ENCODE measurements at places on chromosomes 3 and 15.

GRCh38 chr3:130316169-130316568 is 29.3 kb upstream of the COL6A5 start:
- DNase-seq: no peak

DNA sequence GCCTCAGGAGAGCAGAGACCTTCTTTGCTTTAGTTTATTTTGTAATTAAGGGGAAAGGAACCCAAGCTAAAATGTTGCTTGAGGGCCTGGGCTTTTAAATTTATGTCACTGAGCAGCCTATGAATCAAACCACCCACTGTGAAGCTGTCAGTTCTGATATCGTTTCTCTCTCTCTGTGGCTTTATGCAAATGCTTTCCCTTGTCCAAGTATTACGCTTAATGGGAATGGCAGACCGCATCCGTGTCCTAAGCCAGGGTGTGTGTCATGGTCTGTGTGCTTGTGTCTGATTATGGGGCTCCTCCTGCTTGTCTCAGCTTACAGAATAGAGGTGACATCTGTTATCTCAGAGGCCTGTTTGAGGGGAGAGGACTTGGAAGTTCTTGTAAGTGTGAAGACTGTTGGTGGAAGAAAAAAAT is 82.4 kb downstream of the EBLN2 start:
- no peak for DNase-seq

- peak; percentile 88 for DNase-seq
Observed at GRCh38 chr3:126982471-126983175, at the start of gene PLXNA1. Gene PLXNA1 (plus strand): TSS chr3:126983115. CDS start chr3:126988594, 5,479 bp downstream.

DNA sequence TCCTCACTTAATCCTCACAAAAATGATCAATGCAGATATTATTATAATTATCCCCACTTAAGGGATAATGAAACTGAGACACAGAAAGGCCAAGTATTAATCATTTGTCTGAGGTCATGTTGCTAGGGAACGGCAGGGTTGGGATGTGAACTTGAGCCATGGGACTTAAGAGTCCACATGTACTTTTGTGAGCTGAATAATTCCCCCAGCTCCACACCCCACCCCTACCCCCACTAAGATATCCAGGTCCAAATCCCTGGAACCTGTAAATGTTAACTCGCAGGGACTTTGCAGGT is 290.5 kb upstream of the GADL1 start:
- no peak for DNase-seq

GRCh38 chr3:72427624-72428023 is 420.6 kb downstream of the SHQ1 start:
- DNase-seq: no peak

- no peak for DNase-seq
Observed at GRCh38 chr15:22808240-22808639, 21.8 kb downstream of the NIPA1 start.

DNA sequence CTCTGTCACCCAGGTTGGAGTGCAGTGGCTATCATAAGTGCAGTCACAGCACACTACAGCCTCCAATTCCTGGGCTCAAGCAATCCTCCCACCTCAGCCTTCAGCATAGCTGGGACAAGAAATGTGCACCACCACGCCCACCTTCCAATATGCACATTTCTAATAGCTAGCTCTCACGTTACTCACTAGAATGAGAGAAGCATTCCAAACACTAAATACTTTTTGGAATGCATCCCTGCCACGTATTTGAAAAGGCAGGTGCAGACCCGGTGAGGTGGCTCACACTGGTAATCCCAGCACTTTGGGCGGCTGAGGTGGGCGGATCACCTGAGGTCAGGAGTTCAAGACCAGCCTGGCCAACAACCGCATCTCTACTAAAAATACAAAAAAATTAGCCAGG is 7.6 kb upstream of the TCF12 start:
- DNase-seq: no peak

DNA sequence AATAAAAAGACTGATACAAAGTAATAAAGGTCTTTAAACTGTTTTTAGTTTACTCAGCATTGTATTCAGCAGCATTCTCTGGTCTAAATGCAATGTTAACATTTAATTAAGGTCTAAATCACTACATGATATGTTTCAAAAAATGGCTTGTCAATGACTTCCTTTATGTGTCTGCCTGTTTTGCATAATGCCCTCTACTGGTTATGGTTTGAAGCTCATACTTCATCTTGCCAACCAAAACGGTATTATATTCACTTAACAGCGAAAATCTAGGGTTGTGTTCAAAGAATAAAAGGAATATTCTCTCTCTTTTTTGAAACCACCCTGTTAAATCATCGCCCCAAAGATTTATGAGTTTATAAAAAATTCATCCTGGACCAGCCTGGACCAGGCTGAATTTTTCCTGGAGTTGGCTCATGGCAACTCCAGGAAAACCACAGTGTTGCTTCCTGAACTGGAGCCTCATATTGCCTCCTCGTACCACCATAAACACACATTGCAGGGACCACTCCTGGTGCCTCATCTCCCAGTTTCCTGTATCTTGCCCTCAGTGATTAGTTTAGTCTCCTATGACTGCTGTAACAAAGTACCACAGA is 6.7 kb upstream of the NCEH1 start:
- DNase-seq: no peak

DNA sequence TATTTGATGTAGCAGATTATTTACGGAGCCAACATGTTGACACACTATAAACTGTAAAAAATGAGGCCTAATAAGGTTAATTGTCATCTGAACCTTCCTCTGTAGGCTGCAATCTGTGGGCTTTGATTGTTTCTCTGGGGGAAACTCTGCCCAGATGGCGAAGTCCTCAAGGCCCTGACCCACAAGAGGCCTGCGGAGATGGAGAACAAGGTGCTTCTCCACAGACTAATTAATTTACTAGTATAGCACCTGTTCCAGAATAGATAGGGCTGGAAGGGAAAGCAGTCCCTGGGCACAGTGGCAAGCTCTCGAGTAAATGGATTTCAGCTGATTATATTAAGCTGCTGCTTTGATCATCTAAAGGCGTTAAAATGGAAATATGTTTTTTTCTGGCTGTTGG is 338.8 kb upstream of the DNAJC19 start:
- DNase-seq: no peak

GRCh38 chr3:97979610-97980009 is 7.4 kb upstream of the RIOX2 start:
- DNase-seq: no peak

GRCh38 chr15:75215107-75216004 is 13.7 kb downstream of the C15orf39 start:
- DNase-seq: no peak

- DNase-seq: no peak
Observed at GRCh38 chr3:114519415-114519814, 225.6 kb downstream of the TIGIT start.

DNA sequence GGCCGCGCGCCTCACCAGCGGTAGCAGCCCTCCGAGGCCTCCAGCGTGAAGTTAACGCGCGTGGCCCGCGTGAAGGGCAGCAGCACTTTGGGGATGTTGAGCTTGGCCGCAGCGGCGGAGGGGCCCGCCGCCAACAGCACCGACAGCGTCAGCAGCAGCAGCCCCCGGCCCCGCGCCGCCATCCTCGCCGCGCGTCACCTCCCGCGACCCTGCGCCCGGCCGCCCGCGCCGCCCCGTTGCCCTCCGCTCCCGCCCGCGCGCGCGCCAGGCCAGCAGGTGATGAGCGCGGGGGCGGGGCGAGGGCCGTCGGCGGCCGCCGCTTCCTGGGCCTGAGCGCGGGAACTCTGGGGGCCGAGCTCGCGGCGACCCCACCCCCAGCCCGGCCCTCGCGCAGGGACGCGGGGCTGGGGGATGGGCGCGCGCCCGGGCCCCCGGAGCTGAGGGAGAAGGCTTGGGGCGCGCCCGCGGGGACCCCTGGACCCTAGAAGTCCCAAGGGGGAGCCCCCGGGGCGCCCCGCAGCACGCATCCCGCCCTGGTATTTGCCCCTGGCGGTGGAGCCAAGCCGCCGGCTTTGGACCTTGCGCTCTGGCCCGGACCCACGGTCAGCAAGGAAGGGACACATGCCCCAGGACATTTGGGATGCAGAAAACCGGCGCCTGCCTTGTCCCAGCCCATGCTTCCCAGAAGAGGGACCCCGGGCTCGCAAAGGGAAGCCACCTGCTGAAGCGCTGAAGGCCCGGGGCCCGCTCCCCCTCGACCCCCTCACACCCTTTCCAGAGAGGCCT is at the start of gene NUP210:
Gene NUP210 (minus strand): TSS at position 278 of the 786 bp plus-strand sequence. CDS start 96 bp downstream, at position 182.
- peak; percentile 62 for DNase-seq

GRCh38 chr3:25350725-25351114 is 77.3 kb upstream of the RARB start:
- DNase-seq: no peak

DNA sequence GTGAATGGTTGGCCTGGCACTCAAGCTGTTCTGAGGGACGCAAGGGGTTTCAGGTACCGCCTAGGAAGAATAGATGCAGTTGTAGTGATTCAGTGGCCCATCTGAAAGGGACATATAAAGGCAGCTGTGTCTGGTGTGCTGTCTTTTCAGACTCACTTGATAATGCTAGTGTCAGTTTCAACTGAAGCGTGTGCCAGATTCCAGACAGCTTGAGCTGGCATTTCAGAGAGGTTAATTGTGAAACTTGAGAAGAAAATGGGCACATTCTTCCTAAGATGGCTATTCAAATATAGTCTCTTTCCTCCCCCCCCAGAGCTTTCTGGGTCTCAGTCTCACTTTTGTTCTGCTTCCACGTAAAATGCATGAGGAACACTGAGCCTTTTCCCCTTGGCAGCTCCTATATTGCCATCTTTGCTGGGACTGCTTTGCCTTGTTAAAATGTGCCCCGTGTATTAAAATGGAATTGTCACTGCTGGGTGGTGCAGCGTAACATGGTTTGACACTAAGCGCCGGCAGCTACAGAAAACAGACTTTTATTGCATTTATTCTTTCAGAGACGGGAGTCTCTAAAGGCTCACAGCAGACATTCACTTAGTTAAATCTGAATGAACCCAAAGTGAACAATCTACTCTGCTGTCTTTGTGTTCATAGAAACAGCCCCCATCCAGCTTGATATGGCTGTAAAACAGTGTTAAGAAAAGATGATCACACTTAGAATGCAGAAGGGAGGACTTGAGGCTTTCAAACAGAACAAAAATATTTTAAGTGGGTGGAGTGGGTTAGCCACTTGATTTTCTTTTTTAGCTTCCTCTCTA is 478.7 kb downstream of the RBMS3 start:
- DNase-seq: no peak

DNA sequence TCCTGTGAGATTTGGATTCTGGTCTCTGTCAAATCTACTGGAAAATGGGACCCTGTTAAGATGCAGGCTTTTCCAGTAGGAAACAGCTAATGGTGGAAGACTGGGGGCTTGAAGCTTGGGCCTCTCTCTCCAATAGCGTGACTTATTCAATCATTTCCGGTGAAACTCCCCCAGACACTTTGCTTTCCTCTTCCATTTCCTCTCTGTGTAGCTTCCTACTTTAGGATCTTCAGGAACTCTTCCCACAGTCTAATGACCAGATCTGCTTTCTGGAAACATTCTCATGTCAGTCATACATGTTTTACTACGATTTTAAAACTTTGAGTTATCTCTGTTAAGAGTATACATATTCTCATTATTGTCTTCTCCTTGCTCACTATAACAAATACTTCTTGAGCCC is 28.0 kb upstream of the TPRG1 start:
- DNase-seq: no peak

GRCh38 chr3:117696851-117697407 is 987.4 kb downstream of the TUSC7 start:
- no peak for DNase-seq

GRCh38 chr3:195810455-195810845 is 1.3 kb downstream of the MUC4 start:
- DNase-seq: no peak

- no peak for DNase-seq
Observed at GRCh38 chr3:45508483-45509037, 86.0 kb upstream of the LIMD1 start.
